ENCODE measurements at places on chromosomes 5 and 9.

DNA sequence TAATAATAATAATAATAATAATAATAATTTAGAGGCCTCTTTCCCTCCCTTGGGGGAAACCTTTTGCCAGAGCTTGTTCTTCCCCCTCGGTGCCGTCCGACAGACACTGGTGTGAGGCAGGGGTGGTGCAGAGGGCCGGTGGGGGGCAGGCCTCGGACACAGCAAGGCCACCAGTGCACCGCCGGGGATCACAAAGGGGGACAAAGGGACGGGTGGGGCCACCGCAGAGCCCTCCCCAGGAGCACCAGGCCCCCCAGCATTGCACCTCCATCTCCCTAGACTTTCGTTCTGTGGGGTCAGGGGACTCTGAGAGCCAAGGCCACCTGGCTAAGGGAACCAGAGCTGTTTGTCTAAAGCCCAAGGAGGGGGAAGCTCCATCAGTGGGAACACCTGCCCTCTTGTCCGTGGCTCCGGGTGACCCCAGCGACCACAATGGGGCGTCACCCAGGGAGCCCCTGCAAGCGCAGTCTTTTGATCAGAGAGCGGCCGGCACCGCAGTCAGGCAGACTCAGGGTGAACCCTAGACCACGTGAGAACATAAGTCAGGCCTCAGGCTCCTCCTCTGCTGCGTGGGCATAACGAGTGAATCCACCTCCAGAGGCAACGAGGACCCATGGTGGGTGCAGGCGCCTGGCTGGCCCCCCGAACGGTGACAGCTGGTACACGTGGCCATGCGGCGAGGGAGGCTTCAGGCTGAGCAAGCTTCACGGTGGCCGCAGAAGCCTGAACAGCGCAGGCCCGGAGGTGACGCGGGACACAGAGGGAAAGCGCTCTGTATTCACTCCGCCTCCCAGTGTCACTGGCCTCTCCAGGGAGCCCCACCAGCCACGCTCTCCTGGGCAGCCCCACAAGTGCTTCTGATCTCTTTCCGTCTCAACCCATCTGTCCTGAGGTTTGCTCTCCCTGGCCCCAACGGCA is 12.0 kb upstream of the QSOX2 start:
- no peak for DNase-seq

DNA sequence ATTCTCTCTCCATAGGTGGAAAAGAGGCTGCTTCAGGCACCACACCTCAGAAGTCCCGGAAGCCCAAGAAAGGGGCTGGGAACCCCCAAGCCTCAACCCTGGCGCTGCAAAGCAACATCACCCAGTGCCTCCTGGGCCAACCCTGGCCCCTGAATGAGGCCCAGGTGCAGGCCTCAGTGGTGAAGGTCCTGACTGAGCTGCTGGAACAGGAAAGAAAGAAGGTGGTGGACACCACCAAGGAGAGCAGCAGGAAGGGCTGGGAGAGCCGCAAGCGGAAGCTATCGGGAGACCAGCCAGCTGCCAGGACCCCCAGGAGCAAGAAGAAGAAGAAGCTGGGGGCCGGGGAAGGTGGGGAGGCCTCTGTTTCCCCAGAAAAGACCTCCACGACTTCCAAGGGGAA is 16.4 kb downstream of the CD74 start:
- no peak for DNase-seq

- no peak for DNase-seq
Measured at GRCh38 chr5:111404270-111404769, 108.0 kb downstream of the STARD4 start.

DNA sequence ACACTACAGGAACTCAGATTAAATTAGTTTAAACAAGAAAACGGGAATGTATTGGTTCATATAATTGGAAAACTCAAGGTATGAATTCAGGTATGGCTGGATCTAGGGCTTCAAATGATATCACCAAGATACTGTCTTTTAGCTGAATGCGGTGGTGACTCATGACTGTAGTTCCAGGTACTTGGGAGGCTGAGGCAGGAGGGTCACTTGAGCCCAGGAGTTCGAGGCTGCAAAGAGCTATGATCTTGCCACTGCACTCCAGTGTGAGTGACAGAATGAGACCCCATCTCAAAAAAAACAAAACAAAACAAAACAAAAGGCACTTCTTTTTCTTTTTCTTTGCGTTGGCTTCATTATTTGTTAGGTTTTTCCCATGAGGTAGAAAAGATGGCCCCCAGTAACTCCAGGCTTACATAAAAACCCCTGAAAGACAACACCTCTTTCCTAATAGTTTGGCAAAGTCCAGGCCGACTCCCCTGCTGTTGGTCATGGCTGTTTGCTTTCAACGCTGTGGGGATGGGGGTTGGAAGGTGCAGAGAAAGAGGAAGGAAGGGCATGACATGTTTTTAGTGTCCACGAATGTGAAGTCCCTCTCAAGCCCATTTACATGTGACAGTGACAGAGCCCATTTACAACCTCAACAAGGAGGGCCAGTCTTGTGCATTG is 39.8 kb upstream of the CRB2 start:
- no peak for DNase-seq

GRCh38 chr5:91293131-91293530 is 90.0 kb downstream of the ARRDC3 start:
- DNase-seq, result no peak

DNA sequence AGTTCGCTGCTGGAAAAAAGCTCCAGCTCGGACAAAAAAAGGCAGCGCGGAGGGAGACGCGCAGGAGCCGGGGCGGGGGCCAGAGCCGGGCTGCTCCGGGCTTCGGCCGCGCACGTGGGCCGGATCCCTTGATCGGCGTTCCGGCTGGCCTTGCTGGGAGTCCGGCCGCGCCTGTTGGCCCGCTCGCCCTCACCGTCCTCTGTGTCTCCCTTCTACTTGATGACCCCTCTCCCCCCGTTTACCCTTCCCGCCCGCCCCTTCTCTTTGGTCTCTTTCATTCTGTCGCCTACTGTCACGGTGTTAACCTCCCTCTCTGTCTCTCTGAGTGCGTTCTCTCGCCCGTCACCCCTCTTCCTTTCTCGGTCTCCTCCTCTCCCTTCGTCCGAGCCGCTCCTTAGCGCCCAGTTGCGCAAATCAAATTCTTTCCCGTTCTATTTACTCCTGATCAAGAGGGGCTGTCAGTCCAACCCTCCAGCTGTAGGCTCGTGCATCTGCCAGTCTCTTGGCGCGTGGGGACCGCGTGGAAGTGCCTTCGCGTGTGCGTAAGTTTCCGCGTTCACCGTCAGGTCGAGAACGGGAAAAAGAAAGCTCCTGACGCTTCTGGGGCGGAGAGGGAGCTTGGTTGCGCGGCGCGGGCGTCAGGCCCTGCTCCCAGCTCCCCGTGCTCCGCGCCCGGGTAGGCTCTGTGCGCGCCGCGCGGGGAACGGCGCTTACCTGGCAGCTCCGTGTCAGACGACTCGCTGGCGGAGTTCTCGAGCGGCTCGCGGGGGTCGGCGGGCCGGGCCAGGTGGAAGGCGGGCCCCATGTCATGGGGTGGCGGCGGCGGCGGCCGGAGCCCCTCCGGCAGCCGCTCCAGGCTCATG is 798 bp downstream of the PITX1 start:
- no peak for DNase-seq

GRCh38 chr5:82295144-82295543 is 17.0 kb upstream of the RPS23 start:
- no peak for DNase-seq

Data from NCI-H1436 treated with DMSO at 0.1 percent for 48 hours (cell line).